Stimulated activated naive CD8-positive, alpha-beta T cell treated with anti-CD3 and anti-CD28 coated beads, Interleukin-15, amount 100 ng/mL, for 72 hours (primary cell): ENCODE measurements at places on chromosomes 13 and 19.

DNA sequence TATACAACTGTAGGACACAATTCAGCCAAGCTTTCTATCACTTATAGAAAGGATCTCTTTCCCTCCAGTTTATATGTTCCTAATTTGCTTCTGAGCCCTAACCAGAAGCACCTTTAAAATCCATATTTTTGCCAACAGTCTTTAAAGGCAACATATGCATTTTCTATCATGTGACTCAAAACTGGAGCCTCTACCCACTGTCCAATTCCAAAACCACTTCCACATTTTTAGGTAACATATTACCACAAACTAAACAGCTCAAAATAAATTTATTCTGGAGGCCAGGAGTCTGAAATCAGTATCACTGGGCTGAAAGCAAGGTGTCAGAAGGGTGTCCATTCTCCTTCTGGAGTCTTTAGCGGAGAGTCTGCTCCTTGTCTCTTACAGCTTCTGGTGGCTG, 15.9 kb upstream of the EFNB2 start:
- no peak for DNase-seq

- no peak for DNase-seq
Measured at GRCh38 chr19:6866741-6867151, 20.6 kb upstream of the ADGRE1 start.

DNA sequence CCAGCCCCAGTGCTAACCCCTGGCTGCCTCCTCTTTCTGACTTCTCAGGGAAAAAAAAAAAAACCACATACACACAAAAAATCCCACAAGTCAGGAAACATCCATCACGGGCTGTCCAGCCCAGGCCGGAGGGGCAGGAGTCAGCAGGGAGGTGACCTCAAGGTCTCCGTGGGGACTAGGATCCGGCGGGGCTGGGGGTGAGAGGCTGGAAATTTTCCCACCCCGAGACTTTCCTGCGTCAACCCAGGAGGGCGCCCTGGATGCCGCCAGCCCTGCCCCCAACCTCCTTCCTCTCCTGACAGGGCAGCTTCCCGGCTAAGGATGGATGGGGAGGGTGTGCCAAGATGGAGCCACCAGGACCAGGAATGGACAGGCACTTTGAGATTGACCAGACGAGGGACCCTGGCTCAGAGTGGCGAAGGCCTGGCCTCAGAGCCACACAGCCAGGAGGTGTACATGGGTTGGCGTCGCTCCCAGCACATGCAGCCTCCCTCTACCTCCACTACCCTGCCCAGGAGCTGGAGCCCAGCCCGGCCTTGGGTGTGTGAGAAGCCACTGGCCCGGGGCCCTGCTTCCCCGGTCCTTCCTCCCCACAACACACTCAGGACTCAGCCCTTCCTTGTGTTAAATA, 33.3 kb downstream of the BLOC1S3 start:
- DNase-seq = no peak

- DNase-seq = no peak
Measured at GRCh38 chr13:28173793-28174192, 35.4 kb downstream of the PAN3 start.

DNA sequence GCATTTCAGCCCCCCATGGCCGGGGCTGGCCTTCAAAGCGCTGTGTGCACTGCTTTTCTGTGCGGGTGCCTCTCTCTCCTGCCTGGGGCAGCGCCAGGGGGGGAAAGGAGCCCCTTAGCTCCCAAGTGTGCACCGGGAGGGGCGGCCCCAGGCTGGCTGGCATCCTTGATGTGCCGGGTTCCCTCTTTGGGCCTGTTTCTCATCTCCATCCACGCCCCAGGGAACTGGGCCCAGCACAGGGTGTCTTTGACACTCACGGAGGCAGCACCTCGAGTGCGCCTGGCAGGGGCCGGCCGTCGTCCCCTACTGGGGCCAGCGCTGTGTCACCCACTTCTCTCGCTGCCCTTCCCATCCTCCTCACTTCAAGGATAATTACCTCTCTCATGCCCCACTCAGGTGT, 324.3 kb downstream of the TEX29 start:
- no peak for DNase-seq

- no peak for DNase-seq
Measured at GRCh38 chr19:40054632-40055031, 1.4 kb downstream of the ZNF780B start.

- DNase-seq = no peak
Measured at GRCh38 chr13:59203855-59204254, 959.9 kb downstream of the DIAPH3 start.

- no peak for DNase-seq
Measured at GRCh38 chr19:17116996-17117702, 41.6 kb downstream of the MYO9B start.

DNA sequence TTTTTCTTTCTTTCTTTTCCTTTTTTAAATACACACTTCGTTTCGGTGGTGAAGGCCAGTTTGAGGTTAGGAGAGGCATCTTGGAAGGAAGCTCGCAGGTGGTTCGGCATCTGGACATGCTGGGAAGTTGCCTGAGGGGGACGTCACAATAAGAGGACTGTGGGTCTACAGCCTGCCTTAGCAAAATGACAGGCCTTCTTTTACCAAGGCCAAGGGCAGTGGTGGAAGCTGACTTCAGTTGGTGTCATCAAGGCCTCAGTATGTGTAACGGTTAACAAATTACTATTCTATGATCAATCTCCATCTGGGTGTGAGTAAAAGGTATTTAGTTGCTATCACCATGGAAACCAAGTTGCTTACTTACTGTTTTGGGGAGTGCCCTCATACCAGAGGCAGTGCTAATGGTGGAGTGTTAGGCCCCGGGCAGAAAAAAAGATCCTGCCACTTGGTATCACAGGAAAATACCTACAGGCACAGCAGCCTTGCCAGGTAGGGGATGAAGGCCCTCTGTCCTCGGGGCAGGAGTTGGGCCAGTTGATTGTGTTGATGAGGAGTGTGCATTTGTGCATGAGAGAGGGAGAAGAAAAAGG, 10.3 kb downstream of the ACTN4 start:
- no peak for DNase-seq

GRCh38 chr19:33529094-33529676, 7.6 kb upstream of the PEPD start:
- DNase-seq = no peak

DNA sequence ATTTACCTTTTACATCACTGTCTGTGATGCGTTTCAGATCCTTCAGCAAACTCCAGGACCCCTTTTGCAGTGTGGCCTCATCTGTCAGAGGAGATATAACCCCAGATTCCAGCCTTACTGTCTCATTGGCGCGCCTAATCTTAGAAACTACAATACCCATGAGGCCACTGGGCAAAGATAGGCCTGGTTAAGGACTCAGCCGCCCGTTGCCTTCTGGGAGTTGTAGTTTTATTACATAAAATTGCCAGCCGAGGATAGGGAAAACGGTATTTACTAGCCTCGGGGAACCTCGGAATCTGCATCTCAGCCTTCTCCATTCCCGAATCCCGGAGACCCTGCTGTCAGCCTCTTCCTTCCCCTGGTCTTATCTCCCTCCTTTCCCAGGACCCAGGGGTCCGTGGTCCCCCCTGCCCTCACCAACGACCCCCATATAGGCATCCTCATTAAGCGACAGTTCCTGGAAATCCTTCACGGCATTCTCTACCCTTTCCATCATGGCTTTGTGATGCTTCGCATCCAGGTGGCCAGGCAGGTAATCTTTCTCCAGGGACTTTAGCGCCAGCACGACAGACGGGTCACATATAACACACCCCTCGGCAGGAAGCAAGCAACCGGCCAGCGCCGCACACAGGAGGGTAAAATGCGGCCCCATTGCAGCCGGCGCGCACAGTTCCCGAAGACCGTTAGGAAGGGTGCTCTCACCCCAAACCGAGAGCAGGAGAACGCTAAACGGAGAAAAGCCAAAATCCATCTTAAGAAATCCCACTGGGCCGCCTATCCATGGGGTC, 1.3 kb downstream of the IZUMO1 start:
- DNase-seq = peak; percentile 46

DNA sequence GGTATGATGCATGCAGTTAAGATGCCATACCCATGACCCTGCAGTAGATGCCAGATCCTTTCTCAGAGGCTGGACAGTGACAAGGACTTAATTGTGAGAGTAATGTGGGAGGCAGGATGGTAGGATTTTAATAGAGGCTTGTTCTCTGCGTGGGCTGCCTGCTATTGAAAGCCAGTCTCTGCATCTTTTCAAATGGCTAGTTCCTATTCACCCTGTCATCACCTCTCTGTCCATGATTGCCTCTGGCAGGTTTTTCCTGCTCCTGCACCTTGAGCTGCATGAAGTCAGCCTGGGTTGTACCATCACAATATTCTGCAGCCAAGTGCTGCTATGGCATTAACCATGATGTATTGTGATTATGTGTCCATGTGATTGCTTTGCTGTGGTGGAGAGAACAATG, 440.5 kb downstream of the ITGBL1 start:
- no peak for DNase-seq

GRCh38 chr19:34189199-34189916, 17.1 kb downstream of the LSM14A start:
- DNase-seq = no peak

DNA sequence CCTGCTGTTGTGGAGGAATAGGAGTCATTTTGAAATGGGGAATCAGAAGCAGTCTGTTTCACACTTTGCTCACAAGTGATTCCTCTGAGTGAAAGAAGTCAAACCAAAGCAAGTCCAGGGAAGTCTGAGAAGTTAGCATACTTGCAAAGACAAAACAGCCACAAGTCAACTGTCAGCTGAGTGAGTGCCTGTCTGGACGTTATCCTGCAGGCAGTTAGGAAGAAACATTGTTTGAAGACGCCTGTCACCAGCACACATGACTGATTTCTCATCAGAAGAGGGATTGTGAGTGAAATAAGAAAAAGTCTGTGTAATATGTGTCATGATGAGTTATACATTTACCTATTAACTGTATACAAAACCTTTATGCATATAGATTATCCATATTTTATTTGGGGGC, 153.5 kb downstream of the KCNRG start:
- no peak for DNase-seq

DNA sequence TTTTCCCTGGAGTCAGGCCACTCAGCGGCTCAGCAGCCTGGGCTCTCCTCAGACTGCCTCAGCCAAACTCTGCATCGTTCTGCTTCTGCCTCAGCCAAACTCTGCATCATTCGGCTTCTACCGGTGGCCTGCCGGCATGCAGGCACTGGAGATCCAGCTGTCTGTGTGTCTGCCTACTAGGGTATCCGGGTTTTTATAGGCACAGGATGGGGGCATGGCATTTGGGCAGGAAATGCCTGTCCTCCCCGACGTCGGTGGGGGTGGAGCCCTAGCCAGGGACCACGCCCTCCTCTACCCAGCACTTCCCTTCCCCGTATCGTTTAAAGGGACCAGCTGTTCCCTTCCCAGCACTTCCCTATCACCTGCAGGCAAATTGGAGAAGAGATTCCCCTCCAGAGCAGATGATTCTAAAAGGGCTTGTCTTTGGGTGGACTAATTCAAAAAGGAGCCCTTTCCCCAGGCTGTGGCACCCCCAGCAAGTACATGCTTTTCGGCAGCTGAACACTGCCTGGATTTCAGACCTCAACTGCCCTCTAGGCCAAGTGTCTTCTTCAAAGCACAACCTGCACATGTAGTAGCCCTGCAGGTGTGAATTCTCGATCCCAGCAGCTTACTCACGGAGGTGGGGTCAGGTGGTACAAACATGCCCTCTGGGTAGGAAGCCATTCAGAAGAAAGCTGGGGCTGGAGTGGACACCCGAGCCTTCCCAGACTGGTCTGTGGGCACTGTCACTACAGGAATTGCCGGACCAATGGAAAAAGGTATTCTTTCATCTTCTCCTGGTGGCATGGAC, 25.4 kb upstream of the GPR12 start:
- DNase-seq = peak; percentile 49

DNA sequence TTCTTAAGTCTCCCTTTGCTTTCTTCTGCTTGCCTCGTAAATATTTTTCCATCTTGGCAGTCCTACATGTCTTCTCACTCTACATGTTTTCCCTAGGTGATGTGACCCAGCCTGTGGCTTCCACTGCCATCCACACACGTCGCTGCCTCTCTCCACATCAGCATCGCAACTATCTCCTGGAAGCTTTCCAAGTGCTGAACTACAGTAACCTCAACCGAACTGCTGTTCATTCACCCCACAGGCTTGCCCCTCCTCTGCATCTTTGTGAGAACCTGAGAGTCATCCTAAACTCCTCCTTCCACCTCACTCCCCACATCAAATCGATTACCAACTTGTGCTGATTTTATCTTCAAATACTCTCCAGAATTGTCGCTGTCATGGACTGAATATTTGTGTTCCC, 41.2 kb upstream of the USPL1 start:
- no peak for DNase-seq

DNA sequence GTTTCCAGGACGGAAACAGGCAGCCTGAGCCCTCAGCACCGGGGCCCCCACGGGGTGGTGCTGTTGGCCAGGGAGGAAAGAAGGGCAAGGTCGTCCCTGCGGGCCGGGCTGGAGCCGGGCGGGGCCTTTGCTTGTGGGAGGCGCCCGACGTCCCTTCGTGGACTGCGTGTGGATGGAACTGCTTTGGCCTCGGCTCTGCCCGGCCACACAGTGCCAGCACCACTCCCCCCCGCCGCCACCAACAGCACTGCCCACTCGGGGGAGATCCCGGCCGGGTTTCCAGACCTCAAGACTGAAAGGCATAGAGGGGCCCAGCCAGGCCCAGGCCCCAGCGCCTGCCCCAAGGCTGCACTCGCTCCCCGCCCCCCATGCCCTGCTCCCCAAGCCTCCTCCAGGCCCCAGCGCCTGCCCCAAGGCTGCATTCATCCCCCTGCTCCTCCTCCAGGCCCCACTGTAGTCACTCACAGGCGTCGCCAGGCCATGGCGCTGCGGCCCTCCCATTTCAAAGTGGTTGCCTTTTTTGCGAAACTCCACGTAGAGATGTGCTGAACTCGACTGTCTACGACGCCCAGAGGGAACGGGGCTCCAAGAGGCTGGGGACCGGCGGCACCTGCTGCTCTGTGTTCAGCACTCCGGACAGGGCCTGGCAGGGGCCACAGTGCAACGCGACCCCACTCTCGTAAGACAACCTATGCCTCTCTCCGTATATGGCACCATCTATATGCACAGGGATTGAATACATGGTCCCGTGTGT, 22.5 kb downstream of the C13orf46 start:
- peak; percentile 50 for DNase-seq

- no peak for DNase-seq
Measured at GRCh38 chr19:3196064-3196932, 10.6 kb downstream of the NCLN start.

GRCh38 chr13:86572115-86572514, 772.9 kb upstream of the SLITRK6 start:
- DNase-seq = no peak

DNA sequence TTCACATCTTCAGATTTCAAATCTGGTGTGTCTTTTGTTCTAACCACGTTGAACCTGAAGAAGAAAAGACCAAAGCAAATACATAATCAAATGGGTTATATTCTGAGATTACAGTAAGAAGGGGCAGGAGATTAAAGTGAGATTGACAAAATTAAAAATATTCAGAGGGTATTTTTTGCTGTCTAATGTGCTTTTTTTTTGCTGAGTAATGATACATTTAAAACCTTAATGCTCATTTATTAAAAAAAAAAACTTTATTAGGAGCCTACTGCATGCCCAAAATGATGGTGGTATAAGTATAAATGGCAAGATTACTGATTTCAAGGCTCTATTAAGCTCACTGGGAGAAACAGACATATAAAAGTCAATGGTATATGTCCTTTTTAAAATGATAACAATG, 459.4 kb downstream of the FGF9 start:
- DNase-seq = no peak
